ENCODE measurements at places on chromosomes 5 and 9. TPM values are rescaled to one million over a fixed set of nuclear protein-coding genes. Genes with fewer than 3 reads are reported as not detected.

DNA sequence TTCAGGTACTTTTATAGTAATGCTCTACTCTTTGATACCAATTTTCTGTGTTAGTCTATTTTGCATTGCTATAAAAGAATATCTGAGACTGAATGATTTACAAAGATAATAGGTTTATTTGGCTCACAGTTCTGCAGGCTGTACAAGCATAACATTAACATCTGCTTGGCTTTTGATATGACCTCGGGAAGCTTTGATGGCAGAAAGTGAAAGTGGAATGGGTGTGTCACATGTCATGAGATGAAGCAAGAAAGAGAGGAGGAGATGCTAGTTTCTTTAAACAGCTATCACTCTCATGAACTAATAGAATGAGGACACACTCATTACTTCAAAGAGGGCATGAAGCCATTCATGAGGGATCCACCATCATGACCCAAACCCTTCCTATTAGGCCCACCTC lies 270.9 kb upstream of the IL12B start:
- peaks cover 6% of the 10 kb centered on the region for H3K27me3 ChIP-seq
- no peak overlapping the region for H3K27ac ChIP-seq
- H3K36me3 ChIP-seq, result no peaks in the 10 kb centered on the region
- H3K4me3 ChIP-seq, result no peak overlapping the region

GRCh38 chr5:147751156-147751830 lies 31.2 kb downstream of the JAKMIP2 start:
- no peak for DNase-seq
- no peaks in the 10 kb centered on the region for H3K27me3 ChIP-seq
- H3K36me3 ChIP-seq, result no peaks in the 10 kb centered on the region
- no peak overlapping the region for H3K27ac ChIP-seq
- H3K4me3 ChIP-seq, result no peak overlapping the region

GRCh38 chr9:129289131-129289731 lies 111.2 kb upstream of the IER5L start:
- no peaks in the 10 kb centered on the region for H3K36me3 ChIP-seq
- no peaks in the 10 kb centered on the region for H3K27me3 ChIP-seq
- no peak overlapping the region for H3K4me3 ChIP-seq
- H3K4me1 ChIP-seq, result peaks cover 3% of the 10 kb centered on the region
- DNase-seq, result no peak
- H3K27ac ChIP-seq, result no peak overlapping the region

Gene PLCXD3
- total RNA-seq, result not detected

Gene PKD2L2
- not detected for total RNA-seq

- peaks cover 54% of the 10 kb centered on the region for H3K4me1 ChIP-seq
- H3K27ac ChIP-seq, result no peak overlapping the region
- peak; percentile 44 for DNase-seq
- no peaks in the 10 kb centered on the region for H3K27me3 ChIP-seq
- peaks cover 9% of the 10 kb centered on the region for H3K36me3 ChIP-seq
- no peak overlapping the region for H3K4me3 ChIP-seq
These were observed 64.7 kb downstream of the MAPKAP1 start for GRCh38 chr9:125642311-125642710.
